Nephron progenitor cell (in vitro differentiated cells): ENCODE measurements at places on chromosomes 4 and X.

DNA sequence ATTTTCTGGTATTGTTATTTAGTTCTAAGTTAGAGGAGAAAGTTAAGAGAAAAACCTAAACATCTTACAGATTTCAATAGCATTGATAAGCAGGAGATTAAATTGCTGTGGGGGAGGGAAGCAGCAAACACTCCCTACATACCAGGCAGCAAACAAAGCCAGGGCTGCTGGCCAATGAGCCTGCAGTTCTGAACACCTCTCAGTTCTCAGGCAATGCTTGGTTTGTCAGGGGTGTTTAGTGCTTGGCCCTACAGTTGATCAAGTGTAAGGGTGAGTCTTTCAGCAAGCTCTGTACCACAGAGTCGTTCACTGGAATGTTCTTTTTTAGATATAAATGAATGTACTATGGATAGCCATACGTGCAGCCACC is 38.6 kb downstream of the EGFL6 start:
- no peak for DNase-seq

GRCh38 chr4:71009890-71010588 is 16.6 kb downstream of the DCK start:
- no peak for DNase-seq

DNA sequence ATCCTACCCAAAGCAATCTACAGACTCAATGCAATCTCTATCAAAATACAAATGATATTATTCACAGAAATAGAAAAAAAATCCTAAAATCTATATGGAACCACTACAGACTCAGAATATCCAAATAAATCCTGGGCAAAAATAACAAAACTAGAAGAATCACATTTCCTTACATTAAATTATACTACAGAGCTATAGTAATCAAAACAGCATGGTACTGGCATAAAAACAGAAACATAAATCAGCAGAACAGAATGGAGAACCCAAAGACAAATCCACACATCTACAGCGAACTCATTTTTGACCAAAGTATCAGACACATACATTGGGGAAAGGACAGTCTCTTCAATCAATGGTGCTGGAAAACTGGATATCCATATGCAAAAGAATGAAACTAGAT is 304.1 kb upstream of the FGF13 start:
- DNase-seq, result no peak

- DNase-seq, result no peak
Observed at GRCh38 chr4:176230836-176231235, 35.5 kb upstream of the SPATA4 start.

DNA sequence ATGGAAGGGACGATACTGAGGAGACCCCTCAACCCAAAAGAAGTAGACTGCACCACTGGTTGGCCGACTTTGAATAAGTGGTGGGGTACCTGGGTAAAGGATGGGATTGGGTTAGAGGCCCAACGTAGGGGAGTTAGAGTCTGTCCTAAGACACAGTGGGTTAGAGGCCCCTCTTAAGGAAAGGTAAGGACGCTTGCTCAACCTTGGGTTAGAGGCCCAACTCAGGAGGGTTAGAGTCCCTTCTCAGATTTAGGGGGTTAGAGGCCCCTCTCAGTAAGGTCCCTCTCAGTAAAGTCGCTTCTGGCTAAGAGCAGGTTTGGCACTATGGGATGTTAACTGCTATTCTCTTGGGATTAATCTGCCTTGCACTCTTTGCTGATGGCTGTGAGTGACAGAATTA is 81.3 kb downstream of the ACOX3 start:
- no peak for DNase-seq

GRCh38 chrX:121902463-121902862 is 855.1 kb downstream of the GLUD2 start:
- DNase-seq, result no peak

GRCh38 chr4:143402776-143403552 is 66.3 kb downstream of the GAB1 start:
- DNase-seq, result no peak

GRCh38 chr4:80035336-80035735 is 37.7 kb downstream of the ANTXR2 start:
- no peak for DNase-seq

- DNase-seq, result no peak
Observed at GRCh38 chr4:109913596-109914241, 1.0 kb downstream of the EGF start.

- DNase-seq, result peak; percentile 73
Observed at GRCh38 chrX:40006106-40007017, 91.4 kb downstream of the BCOR start.

- peak; percentile 37 for DNase-seq
Observed at GRCh38 chr4:56240554-56241174, 146.6 kb downstream of the AASDH start.

GRCh38 chrX:51608126-51608525 is 10.6 kb downstream of the CENPVL3 start:
- DNase-seq, result no peak

DNA sequence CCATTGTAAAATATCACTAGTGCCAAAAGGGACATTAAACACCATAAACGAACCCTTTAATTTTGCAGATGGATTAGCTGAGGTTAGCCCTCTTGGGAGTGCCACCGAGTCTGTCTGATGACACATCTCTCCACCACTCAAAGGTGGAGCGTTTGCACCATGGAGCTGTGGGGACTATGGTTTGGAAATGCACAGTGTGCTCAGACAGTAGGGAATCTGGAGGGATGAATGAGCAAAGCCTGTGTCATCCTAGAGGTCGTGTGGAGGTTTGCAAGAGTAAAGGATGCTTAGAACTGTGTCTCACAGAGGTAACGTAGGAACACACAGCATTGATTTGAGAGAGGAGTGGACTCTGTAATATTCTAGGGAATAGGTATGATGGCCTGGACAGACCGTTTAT is 93.7 kb downstream of the CLNK start:
- DNase-seq, result no peak

- DNase-seq, result no peak
Observed at GRCh38 chr4:22707390-22707789, 14.7 kb downstream of the GBA3 start.
